GM12892 (cell line): ENCODE measurements at places on chromosomes 7 and 10.

DNA sequence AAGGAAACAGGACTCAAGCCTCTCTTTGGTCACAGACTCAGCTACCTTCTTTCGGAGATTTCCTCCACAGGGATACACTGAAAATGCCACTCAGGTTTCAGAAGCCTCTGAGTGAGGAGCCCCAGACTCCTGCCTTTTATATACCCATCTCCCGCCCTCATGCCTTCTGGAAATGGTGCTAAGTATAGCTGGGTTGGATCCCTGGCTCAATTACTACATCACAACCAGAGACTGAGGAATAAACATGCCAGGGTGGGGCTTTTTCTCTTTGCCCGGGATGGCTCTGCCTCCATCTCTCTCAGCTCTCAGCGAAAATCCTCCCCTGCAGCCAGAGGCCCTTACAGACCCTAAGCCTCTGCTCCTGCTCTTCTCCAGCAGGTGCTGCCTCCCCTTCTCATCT is 299.5 kb downstream of the KCNMA1 start:
- DNase-seq = no peak

DNA sequence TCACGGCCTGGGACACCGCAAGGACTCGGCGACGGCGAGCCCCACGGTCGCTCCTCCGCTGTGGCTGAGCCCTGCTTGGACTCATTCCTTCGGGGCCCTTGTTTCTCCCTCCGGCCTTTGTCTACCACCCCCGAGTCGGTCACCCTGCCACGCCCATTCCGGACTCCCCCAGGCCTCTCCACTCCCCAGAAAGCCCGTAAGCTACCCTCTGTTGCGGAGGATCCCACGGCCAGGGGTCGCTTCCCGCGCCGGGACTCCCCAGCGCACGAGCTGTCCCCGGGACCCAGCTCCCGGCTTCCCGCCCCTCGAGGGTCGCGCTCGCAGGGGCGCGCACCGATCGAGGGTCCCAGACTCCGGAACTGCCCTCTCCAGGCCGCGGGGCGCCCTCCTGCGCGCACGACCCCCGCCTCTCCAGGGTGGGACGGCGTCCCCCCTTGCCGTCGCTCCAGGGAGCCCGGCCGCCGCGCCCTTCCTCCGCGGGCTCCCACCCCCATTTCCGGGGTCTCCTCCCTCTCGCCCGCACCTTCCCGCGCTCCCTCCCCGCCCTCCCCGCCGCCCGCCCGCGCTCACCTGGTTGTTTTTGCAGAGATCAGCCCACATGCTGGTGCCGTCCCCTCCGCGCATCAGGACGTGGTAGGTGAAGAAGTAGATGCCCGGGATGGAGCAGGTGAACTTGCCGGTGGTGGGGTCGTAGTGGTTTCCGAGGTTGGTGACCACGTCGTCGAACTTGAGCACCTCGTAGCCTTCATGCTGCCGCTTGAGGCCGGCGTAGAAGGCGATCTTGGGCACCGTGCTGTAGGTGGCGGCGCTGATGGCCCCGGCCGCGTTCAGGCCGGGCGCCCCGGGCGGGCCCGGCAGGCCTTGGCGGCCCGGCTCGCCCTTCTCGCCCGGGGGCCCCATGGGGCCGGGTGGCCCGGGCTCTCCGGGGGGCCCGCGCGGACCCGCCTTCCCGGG is 1.5 kb downstream of the C1QL3 start:
- peak; percentile 23 for DNase-seq

- DNase-seq = no peak
Observed at GRCh38 chr7:154914996-154915380, 87.9 kb downstream of the PAXIP1 start.

GRCh38 chr10:48981310-48981907 is 41.8 kb upstream of the LRRC18 start:
- DNase-seq = peak; percentile 42

DNA sequence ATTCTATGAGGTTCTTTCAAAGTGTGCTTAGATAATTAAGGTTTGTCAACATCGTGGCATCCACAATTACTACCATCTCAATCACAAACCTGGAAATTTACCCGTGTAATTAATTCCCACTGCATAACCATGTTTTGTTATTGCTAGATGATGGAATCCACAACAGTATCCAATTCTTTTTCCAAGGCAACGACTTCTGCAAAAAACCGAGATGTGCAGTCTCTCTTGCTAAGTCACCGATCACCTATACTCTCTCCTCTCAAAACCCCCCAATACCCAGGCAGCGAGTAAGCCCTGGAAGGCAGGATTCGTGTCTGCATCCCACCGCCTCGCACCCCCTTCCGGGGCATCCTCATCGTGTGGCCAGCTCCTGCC is 678 bp upstream of the EIF4H start:
- DNase-seq = no peak

DNA sequence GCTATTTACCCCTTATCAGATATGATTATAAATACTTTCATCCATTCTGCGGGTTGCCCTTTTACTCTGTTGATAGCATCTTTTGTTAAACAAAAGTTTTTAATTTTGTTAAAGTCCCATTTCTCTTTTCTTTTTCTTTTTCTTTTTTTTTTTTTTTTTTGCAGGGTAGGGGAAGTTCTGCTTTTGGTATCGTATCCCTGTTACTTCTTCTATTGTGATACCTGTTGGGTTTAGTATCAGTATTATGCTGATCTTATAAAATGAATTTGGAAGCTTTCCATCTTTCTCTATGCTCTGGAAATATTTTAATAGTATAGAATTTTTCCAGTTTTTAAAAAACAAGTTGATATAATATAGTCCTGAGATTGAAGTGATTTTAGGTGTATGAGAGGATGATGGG is 6.0 kb downstream of the CCNJ start:
- DNase-seq = no peak

GRCh38 chr7:87210506-87210905 is 9.0 kb downstream of the TMEM243 start:
- DNase-seq = no peak

DNA sequence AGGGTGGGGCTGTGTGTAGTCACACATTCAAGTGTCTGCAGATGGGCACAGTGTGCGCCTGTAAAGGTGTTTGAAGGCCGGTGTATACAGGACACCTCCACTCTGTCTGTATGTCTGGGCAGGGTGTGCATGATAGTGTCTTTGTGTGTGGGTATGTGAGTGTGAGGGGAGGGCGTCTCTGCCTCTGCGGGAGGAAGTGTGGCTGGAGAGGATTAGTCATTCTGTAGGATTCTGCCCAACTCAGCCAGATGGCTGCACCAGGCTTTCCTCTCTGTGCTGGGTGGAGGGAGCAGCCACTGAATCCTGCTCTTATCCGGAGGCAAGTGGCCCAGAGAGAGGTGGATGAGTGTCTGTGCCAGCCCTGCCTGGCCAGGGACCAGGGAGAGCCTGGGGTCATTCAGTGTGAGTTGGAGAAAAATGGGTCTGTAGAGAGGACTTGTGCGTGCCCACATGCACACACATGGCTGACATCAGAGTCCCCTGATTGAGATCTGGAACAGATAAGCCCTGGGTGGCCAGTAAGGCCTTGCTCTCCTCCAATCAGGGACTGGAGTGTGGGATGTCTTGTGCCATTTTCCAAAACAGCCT is 1.7 kb downstream of the SFXN3 start:
- DNase-seq = no peak

DNA sequence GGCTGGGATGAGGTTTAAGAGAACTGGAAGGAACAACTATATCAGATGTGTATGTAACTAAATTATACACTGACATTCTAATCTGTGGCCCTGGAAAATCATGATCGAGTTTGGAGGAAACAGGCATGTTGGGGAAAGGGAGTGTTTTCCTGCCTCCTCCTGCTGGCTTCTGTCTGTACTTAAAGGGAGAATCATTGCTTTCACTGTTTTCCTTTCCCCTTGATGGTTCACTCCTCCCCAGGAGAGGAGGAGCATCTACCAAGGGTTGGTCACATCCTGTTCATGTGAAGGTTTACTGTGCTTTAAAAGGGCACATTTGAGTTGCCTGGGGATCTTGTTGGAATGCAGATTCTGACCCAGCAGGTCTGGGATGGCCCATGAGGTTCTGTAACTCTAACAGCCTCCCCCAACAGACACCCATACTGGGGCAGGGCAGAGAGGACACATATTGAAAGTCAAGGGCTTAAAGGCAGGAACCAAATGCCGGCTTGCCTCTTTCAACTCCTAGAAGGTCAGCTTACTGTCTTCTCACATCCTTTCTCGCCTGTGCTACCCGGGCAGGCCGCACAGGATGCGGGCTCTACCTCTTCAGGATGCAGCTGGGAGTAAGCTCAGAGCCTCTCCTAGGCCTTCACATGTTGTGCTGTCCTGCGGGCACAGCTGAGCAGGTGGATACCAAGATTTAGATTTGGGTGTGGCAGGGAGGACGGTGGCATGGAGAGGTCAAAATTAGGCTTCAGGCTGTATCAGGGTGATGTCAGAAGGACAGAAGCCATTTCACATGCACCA is 694.8 kb downstream of the KCNMA1 start:
- DNase-seq = no peak

DNA sequence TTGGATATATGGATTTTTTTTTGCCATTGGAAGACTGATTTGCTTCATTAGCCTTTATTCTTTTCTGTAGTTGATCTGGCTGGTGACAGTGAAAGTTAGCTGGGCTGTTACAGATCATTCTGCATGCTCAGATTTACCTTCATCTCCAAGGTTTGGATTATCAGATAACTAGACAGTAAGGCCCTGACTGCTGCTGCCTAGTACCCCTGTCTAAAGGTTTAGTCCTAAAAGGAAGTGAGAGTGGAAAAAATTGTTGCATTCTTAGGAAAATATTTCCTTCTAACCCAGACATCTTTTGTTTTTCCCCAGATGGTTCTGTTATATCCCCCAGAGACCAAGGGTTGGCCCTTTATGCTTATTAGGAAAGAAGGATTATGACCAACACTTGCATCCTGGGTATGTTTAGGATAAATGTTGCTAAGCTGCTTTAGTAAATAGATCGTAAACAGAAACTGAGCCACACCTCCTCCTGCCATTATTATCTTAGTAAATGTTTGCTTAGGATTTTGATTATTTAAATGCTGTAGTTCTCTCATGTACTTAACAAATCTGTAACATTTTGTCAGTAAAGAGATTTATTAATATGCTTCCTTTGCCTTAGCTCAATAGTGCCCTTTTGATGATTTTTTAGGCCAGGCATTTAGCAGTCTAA is 44.4 kb downstream of the MCU start:
- DNase-seq = no peak

DNA sequence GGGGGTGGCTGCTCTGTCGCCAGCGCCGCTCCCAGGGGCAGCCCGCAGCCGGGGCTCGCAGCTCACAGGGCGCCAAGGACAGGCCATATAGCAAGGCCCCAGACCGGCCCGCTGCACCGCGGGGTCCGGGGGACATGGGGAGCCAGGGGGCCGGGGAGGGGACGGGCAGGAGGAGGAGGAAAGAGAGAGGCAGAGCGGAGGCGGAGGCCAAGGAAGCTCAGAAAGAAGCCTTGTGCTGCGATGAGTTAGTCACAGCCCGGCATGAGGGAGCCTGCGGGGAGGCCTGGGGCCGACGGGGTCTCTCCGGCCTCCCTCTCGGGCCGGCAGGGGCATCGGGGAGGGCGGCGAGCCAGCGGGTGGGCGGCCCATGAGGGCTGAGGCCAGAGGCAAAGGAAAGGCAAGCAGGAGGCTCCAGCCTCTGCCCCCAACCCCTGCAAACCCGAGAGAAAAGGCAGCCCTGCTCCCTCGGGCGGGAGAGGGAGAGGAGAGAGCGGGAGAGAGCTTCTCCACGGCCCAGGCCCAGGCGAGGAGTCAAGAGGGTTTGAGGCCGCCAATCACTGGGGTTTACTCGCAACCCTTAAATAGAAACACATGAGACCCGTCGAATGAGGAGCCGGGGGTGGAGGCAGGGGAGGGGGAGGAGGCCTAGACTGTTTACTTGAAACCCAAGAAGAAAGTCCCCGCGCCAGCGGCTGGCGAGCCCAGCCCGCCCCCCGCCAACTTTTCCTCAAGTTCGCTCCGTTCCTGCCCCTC is 167.9 kb downstream of the NEURL1 start:
- peak; percentile 67 for DNase-seq

- DNase-seq = no peak
Observed at GRCh38 chr7:106369816-106370215, 85.0 kb upstream of the NAMPT start.

GRCh38 chr10:38143587-38143986 is 49.5 kb downstream of the ZNF37A start:
- no peak for DNase-seq
